CD4-positive, alpha-beta T cell treated with Interleukin-6 for 4 hours (primary cell): ENCODE measurements at places on chromosomes 7 and 10.

DNA sequence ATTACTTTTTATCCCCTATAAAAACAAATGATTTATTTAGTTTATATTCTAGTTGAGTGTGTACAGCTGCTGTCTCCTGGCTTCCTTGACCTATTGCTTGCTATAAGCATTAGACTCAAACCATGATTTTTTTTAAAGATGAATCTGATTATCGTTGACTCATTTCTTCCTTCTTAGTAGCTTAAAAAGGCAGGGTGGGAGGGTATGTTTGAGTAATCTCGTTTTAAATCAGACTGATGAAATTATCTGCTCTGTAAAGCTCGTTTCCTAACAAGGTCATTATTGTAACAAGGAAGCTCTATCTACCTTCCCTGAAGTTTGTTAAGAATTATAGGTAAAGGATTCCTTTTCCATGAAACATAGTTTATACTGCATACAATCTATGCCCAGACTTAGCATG, 276.3 kb upstream of the KCND2 start:
- DNase-seq = no peak

- no peak for DNase-seq
These were observed 142.5 kb upstream of the RET start for GRCh38 chr10:42934351-42934811.

- DNase-seq = no peak
These were observed 595.0 kb downstream of the ARL4A start for GRCh38 chr7:13282377-13282980.

GRCh38 chr7:12709726-12710502, 22.5 kb downstream of the ARL4A start:
- DNase-seq = no peak

DNA sequence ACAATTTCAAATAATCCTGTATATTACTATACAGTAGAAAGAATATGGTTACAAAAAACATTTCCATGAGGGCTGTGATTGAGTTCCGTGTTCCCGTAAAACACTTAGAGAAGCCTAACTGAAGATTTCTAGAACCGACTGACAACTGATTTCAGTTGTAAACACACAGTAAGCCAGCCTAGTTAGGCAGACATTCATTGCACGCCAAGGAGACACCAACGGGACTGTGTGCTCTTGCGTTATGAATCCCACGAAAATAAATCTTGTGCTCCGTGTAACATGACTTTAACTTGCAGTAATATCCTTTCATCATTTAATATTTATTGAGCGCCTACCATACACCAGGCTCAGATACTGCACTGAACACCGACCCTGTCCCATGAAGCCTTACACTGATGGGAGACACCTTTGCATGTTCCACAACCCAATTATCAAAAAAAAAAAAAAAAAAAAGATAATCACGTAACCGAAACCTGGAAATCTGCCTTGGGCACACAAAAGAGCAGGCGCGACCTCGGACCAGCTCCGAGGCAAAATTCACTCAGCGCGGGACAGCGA, 420 bp upstream of the KLHL7 start:
- no peak for DNase-seq

DNA sequence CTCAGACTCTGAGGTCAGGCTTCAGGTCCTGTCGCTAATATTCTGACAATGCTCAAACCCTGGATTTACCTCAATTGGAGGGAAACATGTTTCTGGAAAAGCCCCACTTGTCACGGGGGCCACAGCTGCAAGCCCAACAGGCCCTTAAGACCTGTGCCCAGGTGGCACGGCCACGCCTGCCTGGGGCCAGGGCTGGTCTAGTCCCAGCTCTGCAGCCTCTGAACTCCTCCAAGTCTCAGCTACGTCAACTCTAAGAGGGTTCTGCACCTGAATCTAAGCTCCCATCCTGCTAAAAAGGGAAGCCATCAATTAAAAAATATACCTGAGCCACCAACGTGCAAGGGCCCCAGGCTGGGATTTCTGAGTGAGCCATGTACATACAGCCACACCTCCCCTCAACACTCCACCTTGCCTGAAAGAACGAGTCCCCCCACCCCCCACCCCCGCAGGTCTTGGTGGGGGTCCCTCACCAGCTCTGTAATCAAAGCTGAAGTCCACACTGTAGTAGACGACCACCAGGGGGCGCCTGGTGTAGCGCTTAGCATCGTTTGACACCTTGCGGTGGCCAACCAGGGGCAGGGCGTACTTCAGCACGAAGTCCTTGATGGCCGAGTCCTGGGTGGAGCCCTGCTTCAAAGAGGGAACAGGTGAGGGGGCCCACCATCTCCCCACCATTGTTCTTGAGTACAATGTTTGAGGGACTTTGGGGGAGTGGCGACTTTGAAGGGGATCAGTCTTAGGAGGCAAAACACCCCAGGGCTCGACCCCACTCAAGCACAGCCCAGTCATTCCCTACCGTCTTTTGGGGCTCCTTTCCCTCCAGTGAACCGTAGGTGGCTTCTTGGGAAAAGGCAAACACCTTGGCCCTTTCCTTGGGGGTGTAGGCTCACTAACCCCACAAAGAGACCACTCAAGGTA, 22.6 kb downstream of the PDIA4 start:
- peak; percentile 91 for DNase-seq

- DNase-seq = peak; percentile 55
These were observed 68.0 kb upstream of the ZNF438 start for GRCh38 chr10:31099664-31100063.

GRCh38 chr7:129825209-129825970, 127.4 kb downstream of the UBE2H start:
- peak; percentile 89 for DNase-seq

DNA sequence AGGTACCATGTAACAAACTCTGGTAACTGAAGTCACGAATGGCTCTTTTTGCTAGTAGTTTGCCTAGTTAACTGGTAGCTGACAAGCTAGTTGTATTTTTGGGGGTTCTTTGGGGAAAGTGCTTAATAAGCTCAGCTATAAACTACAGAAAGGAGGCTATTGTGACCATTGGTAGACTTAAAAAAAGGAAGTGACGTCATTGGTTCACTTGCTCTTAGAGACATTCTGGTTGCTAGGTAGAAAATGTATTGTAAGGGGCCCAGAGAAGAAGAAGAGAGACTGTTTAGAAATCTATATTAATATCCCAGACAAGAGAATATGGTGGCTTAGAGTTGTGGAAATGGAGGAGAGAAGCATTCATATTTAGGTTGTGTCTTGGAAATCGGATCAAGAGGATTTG, 103.0 kb downstream of the NXPH1 start:
- no peak for DNase-seq

GRCh38 chr10:58930500-58930899, 245.9 kb upstream of the PHYHIPL start:
- DNase-seq = no peak

- no peak for DNase-seq
These were observed 81.4 kb downstream of the ORC5 start for GRCh38 chr7:104126411-104126841.

GRCh38 chr10:78528749-78529204, 495.1 kb downstream of the RPS24 start:
- no peak for DNase-seq

- no peak for DNase-seq
These were observed 2.9 kb downstream of the MYL10 start for GRCh38 chr7:101626069-101626671.

DNA sequence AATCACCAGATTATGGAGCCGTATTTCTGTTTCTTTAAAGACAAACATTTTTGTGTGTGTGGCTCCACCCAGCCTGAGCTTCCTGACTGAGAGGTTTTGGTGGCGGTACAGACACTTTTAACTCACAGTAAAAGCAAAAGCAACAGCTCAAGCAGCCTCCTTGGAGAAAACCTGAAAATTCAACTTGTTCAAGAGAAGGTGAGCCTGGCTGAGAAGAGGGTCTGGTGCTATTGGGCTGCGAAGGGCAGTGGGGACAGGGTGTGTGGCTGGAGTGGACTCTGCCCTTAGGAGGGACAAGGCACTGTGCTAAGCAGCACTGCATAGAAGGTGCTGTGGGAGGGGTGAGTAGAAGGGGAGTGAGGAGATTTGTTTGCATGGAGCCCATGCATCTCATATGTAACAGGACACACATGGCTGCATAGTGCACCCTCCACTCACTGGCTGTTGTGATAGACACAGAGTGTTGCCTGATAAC, at the start of gene GIMAP7:
Gene GIMAP7, plus strand, starts transcription at position 125 of the 475 bp plus-strand sequence. CDS start 5,103 bp downstream, outside the sequence.
- peak; percentile 84 for DNase-seq

DNA sequence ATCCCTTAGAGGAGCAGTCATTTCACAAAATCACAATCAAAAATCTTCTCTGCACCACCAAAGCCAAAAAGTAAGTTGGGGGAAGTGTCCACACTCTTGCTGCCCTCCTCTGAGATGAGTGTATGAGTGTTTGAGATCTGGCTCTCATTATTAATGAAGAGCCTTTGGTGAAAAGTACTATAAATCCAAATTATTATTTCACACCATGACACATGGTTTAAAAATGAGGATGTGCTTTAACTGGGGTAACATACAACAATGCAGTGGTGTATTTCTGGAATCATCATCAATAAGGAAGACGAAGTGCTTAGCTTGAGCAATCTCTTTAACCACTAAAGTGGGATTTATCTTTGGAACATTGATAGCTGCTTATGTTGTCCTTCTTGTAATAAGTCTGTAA, 114.2 kb upstream of the ADAM12 start:
- DNase-seq = no peak

DNA sequence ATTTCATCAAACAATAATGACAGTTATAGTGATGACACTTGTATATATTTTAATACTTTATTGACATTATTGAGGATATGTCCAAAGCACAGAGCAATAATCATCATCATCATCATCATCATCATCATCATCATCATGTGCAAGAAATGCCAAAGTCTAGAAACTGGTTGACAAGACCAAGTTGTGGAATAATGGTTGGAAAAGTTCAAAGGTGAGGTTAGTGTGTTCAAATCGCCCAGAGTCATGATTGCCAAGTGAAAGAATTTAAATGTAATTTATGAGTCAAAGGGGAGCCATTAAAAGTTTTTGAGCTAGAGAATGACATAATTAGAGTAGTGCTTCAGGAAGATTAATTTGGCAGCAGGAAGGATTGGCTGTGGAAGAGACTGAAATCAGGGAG, 852.4 kb downstream of the SORCS1 start:
- no peak for DNase-seq

- no peak for DNase-seq
These were observed 573.4 kb upstream of the IGFBP3 start for GRCh38 chr7:46494441-46494840.

DNA sequence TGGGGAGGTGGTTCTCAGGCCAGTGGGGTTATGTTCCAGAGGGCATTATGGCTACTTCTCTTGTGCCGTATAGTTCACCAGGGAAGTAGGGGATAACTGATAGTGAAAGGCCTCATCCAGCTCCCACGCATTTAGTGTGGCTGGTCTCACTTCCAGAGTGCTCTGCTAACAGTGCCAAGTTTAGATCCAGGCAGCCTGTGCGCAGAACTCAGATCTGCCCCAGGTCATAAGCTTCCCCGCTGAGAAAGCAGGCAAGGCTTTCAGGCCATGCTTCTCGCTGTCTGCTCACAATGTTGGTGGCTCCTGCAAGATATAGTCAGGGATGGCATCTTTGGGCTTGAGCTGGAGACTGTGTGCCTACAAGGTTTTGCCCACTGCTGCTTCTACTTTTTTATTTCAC, 11.3 kb downstream of the AGK start:
- DNase-seq = no peak

- no peak for DNase-seq
These were observed 31.3 kb upstream of the NME8 start for GRCh38 chr7:37816922-37817590.

- no peak for DNase-seq
These were observed 277.6 kb downstream of the REEP3 start for GRCh38 chr10:63798599-63799498.

- DNase-seq = no peak
These were observed 446.4 kb upstream of the NRG3 start for GRCh38 chr10:81428456-81429134.

- no peak for DNase-seq
These were observed 404.7 kb downstream of the ARL4A start for GRCh38 chr7:13091974-13092707.

DNA sequence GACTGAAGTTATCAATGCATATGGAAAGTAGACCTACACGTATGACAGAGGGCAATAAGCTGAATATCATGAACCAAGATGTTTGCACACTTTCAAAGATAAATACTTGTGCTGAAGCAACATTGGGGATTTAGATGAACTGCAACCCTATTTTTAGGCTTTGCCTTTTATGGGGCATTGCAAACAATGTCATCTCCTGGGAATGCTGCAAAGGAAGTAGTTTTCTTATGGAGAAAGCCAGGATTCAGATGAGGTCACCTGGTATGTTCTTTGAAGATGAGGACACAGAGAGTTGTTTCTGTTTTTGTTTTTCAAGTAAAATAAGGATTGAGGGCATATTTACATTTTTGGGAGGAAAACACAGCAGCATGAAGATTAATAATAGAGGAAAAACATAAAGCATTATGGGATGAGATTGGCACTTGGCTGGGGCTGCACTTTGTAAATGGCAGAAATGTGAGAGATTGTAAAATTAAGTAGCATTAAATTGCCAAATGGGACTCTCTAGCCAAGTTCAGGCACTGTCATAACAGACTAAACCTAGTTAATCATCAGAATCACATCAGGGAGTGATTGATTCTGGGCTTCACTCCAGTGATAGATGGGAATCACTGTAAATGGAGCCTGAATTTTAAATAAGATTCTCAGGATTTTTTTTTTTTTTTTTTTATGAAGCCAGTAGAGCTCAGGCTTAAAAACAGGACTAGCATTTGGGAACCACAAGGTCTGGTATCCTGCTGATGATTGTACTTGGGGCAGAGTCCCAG, 63.1 kb downstream of the MALRD1 start:
- DNase-seq = no peak

GRCh38 chr10:50613150-50613549, 10.6 kb downstream of the SGMS1 start:
- no peak for DNase-seq

- DNase-seq = no peak
These were observed 85.8 kb upstream of the EGFR start for GRCh38 chr7:54932818-54933543.

GRCh38 chr7:132030086-132030568, 473.7 kb upstream of the PODXL start:
- no peak for DNase-seq

- DNase-seq = no peak
These were observed 46.3 kb downstream of the MTPN start for GRCh38 chr7:135930565-135931461.

DNA sequence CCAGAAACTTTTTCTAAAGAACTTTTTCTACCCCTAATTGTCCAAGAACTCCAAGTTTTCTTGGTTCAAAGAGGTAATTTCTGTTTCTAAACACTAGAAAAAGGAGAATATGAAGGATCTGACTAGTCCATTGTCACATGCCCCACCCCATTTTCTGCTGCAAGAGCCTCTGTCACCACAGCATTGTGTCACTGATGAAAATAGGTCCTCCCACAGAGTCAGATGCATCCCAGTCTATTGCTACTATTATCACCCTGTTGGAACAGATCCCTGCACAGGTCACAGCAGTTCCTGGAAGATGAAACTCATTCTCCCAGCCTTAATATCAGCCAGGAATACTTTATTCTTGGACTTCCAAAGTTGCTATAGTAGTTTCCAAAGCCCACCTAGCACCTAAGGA, 7.5 kb upstream of the CFTR start:
- no peak for DNase-seq

- no peak for DNase-seq
These were observed 199.0 kb downstream of the PTEN start for GRCh38 chr10:88062385-88062784.
